ENCODE measurements at places on chromosomes 4 and X. TPM values are rescaled to one million over a fixed set of nuclear protein-coding genes. Genes with fewer than 3 reads are reported as not detected.

The CFAP99 gene
- total RNA-seq: not detected

The NIPAL1 gene
- total RNA-seq: 1.6 TPM

The PSMD10 gene
- 181 TPM for total RNA-seq

The EREG gene
- not detected for total RNA-seq

The BMPR1B gene
- total RNA-seq: 0.21 TPM

The CTAG2 gene
- not detected for total RNA-seq

DNA sequence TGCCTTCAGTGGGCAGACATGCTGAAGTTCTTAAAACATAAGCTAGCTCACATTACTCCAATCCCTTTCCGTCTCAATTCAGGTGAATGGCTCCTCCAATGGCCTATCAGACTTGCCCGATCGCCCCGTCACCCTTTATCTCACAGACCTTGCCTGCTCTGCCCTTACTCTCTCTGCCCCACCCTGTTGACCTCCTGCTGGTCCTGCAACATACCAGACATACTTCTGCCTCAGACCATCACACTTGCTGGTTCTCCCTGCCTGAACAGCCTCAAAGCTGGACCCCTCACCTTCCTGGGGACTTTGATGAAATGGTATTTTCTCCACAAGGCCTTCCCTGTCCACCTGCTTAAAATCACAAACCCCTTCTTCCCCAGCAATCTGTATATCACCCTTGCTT lies 340.1 kb upstream of the NR3C2 start:
- DNase-seq: no peak

DNA sequence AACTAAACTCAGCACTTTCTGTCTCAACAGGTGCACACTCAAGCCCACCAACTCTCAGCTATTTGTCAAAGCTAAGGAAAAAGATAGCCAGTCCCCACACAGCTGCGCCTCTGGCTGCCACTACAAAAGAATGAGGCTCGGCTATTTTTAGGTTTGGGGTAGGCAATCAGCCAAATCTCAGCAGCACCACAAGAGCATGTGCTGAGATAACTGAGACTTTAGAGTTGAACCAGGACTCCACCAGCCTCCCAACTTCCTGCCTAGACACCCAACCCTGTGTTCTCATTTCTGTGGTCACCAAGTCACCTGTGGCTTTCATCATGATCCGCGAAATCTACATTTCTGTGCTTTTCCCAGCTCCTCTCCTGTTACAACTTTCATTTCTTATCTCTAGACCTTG lies 28.0 kb downstream of the DMD start:
- no peak for DNase-seq

GRCh38 chr4:146346276-146346675 lies 131.9 kb downstream of the REELD1 start:
- no peak for DNase-seq

DNA sequence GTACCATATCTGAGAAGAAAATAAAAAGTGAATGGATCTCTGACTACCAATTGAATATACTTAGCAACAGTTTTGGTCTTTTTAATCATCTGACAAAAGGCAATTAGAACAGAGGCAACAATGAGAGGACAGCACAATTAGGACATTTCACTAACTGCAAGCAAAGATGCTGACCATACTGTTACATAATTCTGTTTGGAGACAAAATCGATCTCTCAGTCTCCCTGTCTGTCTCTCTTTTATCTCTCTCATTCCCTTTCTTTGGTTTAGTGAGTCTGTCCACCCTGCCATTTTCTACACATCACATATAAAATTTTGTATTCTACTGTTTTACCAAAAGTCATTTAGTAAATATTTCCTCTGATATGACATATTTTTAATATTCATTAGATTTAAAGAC lies 2.2 kb upstream of the AFM start:
- DNase-seq: no peak

GRCh38 chr4:137200322-137200721 lies 332.0 kb downstream of the PCDH18 start:
- no peak for DNase-seq

DNA sequence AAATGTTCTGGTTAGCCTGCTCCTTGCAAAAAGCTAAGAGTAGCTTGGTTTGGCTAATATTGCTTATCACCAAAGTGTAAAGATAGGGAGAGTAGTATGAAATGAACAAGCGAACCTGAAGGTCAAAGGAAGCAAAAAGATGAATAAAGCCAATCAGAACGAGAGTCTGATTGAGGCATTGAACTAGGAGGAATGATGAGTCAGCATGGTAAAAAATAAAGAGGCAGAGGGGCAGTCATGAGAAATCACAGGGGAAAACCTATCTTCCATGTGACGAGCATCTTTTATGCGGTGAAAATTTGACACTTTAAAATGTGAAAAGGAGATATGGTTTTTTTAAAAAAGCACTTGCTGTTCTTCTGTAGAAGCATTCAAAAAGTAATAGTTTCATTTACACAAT lies 533.7 kb downstream of the SPOCK3 start:
- DNase-seq: no peak

DNA sequence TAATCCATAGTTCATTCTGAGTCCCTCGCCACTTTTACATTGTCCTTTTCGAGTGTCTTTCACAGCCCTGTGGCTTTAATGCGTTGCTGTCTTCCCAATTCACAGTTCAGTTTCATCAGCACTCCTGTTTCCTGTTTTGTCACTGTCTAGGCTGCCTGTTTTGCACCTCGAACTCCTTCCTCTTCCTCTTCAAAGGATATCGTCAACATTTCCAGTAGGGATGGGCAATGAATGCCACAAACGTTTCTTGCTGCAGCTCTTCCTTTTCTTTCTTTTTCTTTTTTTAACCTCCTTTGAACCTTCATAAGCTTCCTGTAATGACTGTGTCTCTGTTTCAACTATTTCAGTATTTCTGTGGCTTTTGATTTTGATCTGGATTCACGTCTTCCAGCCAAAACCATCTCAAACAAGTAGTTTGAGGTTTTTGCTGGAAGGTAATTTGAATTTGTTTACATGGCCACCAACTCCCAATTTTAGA lies 105.4 kb downstream of the ANXA3 start:
- no peak for DNase-seq

DNA sequence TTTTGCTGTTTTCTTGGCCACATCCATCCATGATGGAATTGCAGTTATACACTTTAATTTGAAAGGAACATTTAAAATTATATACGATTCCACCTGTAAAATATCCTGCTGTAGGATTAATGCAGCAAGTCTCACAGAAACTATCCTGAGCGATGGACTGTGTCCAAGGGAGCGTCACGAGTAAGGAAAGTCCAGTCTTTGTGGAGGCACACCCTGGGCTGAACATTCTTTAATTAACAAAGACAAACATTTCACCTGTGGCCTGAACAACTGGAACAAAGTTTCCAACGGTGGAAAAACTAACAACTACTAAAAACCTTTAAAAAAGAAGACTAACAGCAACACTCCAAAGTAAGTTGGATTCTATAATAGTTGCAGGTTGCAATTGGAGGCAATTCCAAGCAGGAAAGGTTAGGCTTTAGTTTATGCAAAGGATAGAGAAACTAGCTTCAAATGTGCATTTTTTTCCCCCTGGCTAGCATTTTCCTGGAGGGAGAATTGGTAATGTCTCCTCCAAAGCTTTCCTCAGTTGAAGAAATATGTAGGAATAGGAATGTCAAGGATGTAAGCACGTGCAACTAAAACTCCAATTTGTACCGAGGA lies 11.0 kb downstream of the EREG start:
- DNase-seq: no peak

DNA sequence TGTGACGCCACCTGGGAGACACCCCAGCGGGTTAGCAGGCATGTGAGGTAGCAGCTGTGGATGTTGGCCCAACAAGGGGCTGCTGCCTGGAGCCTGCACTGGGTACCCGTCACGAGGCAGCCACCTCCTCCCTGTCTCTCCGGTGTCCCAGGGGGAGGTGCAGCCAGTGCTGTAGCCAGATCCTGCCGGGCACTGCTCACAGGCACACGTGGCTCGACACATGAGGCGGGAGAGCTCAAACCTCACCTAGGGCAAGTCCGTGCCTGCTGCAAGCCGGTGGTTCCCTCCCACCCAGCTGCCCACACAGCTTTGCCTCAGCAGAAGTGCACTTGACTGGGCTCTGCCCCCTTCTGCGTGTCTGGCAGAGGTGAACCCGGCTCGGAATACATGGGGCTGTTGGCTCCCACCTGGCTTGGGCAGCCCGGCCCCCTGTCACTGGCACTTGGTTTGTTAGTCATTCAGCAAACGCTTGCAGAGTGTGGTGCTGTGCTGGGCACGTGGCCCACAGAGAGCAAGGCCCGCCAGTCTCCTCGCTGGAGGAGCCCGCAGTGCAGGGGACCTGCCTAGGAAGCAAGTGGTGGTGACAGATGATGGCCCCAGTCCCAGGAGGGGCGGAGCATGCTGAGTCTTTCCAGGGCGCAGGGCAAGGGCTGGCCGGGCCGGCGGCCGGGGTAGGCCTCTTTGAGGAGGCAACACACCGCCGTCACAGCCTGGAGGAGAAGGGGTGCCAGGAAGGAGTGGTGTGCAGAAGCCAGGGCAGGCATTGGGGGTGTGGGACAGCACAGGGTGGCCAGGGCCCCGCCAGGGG lies 10.1 kb upstream of the SH3TC1 start:
- no peak for DNase-seq

DNA sequence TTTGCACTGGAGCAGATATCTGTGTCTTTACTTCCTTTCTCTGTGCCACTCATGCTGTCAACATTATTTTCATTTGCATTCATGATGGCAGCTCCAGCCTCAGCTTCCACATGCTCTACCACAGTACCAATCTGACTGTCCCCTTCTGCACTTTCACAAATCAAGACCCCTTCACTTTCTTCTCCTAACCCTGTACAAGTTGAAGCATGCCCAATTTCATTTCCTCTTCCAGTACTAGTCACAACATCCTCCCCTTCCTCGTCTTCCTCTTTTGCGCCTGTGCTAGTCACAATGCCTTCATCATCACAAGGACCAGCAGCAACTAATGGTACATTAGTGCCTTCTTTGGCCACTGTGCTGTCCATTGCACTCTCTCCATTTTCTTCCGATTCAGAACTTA lies 26.5 kb downstream of the BOD1L1 start:
- DNase-seq: no peak

DNA sequence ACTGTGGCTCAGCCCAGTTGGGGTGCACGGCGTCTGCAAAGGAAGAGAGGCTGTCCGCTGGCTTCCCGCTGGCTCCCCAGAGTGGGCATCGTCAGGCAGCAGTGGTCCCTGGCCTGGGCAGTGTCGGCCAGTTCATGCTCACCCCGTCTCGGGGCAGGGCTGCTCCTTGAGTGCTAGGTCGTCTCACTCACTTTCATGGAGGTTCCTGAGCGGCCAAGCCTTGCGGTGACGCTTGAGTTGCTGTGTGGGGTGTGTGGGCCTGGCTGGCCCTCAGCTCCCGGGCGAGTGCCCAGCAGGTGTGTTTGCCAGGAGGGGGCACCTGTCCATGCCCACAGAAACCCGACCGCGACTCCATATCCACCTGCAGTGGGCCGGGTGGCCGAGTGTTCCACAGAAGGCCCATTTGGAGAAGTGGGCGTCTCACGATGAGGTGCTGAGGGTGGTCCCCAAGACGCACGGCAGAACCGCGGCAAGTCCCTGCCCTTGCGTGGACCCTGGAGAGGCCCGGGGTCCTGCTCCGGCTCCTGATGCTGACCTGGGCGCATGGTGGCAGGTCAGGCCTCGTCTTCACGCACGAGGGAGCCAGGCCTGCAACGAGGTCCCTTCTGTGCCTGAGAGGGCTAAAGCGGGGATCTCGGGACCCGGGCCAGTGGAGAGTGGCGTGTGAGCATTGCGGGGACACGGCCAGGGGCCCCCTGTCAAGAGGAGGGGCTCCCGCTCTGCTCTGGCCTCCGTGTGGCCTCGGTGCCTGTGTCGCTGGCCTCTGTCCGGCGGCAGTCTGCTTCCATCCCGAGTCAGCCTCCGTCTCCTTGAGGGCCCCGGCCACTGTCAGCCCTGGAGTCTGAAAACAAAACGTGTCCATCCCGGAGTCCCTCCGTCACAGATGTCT lies 18.5 kb upstream of the UVSSA start:
- no peak for DNase-seq

DNA sequence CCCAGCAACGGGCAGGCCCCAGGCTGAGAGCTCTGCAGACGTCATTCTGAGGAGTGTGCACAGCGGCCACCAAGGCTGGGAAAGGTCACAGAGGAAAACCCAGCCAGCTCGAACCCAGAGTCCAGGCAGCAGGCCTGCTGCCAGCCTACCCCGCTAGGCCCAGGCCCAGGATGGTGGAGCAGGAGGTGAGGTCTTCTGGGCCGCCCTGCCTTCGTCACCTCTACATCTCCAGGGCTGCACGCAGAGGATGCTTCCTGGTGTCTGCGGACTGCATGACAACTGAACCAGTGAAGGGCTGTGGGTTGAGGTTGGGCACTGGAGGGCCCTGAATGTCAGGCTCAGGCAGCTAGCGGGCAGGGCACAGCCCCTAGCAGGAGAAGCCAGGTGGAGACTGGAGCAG lies 5.8 kb upstream of the ADRA2C start:
- DNase-seq: no peak

GRCh38 chrX:43562372-43562771 lies 93.7 kb upstream of the MAOA start:
- no peak for DNase-seq

Data from pulmonary artery endothelial cell (primary cell).